ENCODE measurements at places on chromosomes 11 and 22.

DNA sequence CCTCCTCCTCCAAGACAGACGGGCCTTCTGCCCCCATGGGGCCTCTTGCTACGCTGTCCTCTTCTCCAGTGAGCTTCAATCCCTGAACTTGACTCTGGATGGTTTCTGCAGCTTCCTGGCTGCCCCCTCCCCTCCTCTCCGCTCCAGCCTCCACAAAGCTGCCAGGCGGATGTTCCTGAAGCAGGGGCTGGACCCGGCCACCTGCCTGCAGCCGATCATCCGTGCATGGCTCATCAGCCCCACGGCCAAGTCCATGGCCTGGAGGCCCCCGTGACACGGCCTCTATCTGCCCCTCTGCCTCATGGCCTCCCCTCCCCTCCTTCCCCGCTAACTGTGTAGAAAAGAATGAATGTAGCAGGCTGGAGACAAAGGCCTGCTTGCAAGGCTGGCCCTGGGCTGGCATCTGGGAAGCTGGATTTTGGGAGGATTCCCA lies 6.8 kb upstream of the SUN2 start:
- no peak for DNase-seq

GRCh38 chr22:20744456-20744855 lies 29.5 kb upstream of the SERPIND1 start:
- DNase-seq: no peak

GRCh38 chr11:27995083-27995482 lies 112.9 kb downstream of the KIF18A start:
- DNase-seq: no peak

DNA sequence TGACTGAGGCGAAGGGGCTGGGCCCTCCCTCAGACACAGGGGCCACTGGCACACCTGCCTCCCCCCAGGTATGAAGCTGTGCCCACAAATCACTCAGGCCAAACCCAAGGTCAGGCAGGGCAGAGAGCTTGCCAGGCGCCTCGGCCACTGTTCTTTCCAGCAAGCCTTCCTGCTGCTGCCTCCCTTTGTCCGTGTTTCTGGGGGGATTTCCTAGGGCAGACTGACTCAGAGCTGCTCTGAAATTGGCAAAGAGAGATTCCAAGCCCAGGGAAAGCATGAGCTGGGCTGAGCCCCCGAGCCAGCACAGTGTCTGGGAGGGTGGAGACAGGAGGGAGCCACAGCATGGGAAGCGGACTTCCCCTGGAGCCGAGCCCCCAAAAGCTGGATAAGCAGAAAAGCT lies 33.2 kb downstream of the PPP2R1B start:
- DNase-seq: peak; percentile 93
